ENCODE measurements at places on chromosomes 1 and 21.
A peak's percentile ranks its signal among the peaks of the same experiment; 100 is the strongest.

GRCh38 chr1:59316497-59317128 is 19.7 kb downstream of the FGGY start:
- DNase-seq, result no peak

DNA sequence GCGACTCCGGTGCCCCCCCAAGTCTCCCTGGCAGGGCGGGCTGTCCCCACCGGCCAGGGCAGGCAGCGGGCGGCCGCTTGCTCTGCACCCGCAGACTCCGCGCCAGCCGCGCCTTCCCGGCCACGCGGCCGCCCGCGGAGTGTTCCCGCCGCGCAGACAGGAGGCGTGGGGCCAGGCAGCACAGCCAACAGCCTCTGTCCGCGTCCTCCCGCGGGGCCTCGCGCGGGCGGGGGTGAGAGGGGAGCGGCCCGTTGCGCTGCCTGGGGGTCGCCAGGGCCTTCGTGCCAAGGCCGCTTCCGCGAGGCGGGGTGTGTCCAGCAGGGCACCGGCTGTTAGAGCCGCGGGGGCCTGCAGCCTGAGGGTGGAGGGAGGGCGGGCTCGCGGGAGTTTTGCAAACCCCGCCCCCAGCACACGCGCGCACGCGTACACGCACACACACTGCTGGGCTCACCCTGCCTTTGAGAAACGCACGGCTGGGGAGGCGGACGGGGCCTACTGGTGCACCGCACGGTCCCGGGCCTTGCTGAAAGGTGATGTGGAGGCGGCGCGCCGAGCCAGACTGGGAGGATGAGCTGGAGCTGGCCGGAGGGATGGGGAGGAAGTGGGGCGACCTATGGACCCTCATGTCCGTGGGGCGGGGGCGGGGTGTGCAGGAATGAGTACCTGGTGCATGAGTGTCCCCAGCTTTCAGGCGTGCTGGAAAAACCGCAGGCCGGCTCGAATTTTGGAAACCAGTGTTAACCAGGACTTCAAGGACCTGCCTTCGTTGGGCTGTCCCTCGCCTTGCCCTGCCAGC is 41.5 kb downstream of the KIAA1614 start:
- DNase-seq, result peak; percentile 70

GRCh38 chr21:43921571-43921978 is 56.6 kb downstream of the AGPAT3 start:
- DNase-seq, result peak; percentile 31

- no peak for DNase-seq
Measured at GRCh38 chr1:187262731-187263130, 434.0 kb downstream of the PLA2G4A start.

DNA sequence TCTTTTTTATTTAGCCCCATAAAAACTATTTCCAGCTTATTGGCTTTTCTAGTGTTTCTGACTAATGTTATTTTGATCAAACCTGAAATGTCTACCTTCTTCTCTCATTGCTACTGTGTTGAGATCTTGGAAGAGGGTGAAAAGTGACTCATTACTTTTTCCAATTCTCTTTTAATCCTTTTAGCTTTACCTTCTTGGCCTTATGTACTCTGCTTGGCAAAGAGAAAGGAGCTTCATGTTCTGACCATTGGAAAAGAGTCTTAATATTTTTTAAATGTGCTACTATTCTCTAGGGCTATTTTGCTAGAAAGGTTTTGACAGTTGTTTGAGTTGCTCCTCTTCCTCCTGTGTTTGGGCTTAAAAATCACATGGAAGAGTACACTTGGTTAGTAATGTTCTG is 97.8 kb upstream of the CHODL start:
- DNase-seq, result no peak

GRCh38 chr1:223714849-223715603 is 2.7 kb downstream of the CAPN2 start:
- DNase-seq, result peak; percentile 63

GRCh38 chr1:59229138-59229537 is 67.8 kb upstream of the FGGY start:
- no peak for DNase-seq

- no peak for DNase-seq
Measured at GRCh38 chr21:32437729-32438128, 25.2 kb downstream of the EVA1C start.

- no peak for DNase-seq
Measured at GRCh38 chr1:39129514-39129913, 75.0 kb upstream of the MACF1 start.

GRCh38 chr1:165527251-165528007 is 16.4 kb upstream of the LRRC52 start:
- DNase-seq, result no peak

DNA sequence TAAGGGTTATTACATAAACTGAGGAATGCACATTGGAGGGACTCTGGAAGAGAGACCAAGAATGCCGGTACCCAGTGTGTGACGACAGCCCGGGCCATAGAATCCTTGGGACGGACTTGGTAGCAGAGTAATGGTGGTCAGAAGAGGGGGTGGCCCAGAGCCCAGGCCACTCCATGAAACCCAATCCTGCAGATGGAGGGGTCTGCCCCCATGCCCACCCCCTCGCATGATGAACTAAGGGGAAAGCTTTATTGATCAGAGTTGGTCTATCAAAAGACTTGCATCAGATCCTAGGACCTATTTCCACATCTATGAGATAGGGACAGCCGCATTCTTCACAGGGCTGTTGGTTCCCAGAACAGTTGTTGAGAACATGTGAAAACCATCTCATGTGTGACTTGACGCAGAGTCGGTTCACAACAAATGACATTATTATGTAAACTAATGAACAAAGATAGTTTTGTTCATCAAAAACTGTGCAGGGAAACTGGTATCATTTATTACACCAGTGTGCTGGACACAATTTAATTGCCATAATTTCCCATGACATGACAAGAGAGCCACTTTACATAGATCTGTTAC is 21.5 kb upstream of the SDC3 start:
- no peak for DNase-seq

DNA sequence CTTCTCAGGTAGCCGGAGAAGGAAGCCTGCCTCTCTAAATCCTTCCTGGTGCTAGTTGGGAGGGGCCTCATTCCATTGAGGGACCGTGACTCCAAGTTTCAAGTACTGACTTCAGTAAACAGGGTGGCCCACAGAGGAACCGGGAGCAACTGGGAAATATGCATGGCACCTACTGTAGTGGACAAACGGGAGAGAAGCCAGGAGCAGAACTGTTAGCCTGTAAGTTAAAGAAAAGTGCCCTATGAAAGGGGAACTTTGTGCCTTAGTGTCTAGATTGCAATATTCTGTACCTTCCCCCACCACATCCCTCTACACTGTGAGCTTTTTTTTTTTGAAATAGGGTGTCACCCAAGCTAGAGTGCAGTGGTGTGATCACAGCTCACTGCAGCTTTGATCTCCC is 33.2 kb upstream of the KANK4 start:
- DNase-seq, result no peak

GRCh38 chr21:15860541-15860940 is 130.8 kb downstream of the USP25 start:
- no peak for DNase-seq

- DNase-seq, result no peak
Measured at GRCh38 chr1:177589166-177589565, 380.7 kb downstream of the SEC16B start.

DNA sequence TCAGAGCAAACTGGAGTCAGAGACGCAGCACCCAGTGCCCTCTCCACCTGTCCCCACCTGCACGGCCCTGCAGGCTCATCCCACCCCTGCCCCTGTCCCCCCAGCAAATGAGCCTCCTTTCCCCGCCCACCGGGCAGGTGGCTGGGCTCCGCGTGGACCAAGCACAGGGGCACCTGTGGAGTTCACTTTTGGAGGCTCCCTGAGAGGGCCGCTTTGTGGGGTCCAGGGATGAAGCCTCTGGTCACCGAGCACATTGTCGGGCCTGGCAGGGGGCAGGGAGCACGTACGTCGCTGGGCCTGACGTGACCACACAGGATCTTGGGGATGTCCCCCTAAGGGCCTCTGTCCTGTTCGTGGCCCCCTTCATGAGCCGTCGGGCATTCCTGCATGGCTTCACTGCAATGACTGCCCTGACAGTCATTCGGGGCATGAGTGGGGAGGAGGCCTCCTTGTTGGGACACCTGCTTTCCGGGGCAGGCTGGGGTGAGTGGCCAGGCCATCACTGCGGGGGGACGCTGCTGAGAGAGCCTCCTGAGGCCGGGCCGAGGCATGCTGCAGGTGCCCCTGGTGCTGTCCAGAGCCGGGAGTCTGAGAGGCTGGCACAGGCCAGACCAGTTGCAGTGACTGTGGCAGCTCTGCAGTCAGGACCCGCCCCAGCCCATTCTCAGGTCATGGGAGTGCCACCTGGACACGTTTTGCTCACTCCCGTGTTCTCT is 19.7 kb downstream of the SLX9 start:
- DNase-seq, result no peak

- no peak for DNase-seq
Measured at GRCh38 chr1:145927916-145928643, 796 bp upstream of the RBM8A start.

GRCh38 chr21:42032968-42033367 is 22.8 kb upstream of the ZBTB21 start:
- DNase-seq, result no peak

- no peak for DNase-seq
Measured at GRCh38 chr1:208272311-208272710, 28.1 kb upstream of the PLXNA2 start.

- no peak for DNase-seq
Measured at GRCh38 chr1:21664806-21665588, 4.2 kb downstream of the RAP1GAP start.

GRCh38 chr1:26278303-26278702 is 1.6 kb upstream of the SH3BGRL3 start:
- no peak for DNase-seq

DNA sequence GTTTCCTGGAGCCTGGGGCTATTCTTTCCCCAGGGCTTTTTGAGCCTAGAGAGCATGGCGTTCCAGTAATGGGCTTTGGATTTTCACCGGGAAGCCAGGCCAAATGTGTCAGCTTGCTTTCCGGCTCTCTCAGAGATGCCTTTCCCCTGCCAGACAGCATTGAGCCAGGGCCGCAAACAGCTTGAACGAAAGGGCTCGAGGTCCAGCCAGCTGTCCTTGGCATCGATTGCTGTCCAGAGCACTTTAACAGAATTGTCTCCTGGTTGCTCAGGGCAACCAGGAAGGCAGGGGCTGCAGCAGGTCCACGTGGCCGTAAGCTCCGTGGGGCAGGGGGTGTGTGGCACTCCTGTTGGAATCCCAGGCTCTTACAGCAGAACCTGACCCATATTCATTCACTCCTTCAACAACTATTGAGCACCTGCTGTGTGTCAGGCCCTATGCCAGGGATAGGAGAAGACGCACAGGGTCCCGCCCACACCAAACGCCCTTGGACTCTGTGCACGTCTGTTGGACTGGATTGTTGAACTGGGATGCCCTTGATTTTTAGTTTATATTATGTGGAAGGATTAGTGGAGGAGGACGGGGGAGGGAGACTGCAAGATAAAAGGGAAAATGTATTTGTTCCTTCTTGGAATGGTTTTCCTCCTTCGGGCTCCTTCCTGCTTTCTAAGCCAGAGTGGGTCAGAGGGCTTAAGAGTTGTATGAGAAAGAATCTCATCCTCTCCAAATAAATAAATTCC is 38.7 kb upstream of the EFHD2 start:
- DNase-seq, result no peak

- DNase-seq, result no peak
Measured at GRCh38 chr1:113859478-113860175, 11.9 kb downstream of the PTPN22 start.

GRCh38 chr1:8598783-8599182 is 218.7 kb downstream of the RERE start:
- no peak for DNase-seq

GRCh38 chr1:108033550-108033951 is 68.6 kb upstream of the VAV3 start:
- DNase-seq, result no peak

GRCh38 chr1:167794043-167794442 is 72.3 kb downstream of the MPZL1 start:
- DNase-seq, result no peak

DNA sequence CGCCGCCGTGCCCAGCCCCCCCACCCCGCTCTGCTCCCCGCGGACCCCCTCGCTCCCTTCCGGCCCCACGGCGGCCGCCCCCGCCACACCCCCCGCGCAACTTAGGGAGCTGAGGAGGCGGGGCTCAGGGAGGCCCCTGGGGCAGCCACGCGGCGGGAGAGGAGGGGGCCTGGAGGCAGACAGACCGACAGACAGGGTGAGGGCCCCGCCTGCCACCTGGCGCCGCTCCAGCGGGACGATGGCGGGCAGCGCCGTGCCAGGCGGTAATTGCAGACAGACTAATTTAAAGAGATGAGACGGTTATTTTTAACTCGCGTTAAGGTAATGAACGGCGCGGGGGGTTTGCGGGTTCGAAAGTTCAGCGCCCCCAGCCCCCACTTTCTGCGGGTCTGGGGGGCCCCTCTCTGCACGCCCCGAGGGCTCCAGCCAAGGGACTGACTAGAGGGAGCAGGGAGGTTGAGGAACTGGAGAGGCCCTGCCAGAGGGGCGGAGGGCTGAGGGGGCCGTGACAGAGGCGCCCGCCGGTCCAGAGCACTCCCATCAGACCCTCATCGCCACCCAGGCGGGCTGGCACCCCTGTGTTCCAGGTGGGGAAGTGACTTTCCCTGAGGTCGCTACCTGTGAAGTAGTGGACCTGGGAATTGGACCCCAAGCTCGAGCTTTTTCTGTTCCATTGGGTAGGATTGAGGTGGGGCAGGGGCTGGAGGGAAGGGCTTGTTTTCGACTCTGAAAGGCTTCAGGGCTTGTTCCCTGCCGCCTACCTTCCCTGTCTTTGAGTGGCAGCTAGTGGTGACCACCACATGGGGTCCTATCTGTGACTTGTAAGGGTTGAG is 5.4 kb downstream of the FOXO6 start:
- no peak for DNase-seq

GRCh38 chr1:111470596-111470995 is 3.2 kb upstream of the C1orf162 start:
- no peak for DNase-seq
